Tibial artery (tissue), 4 donors: ENCODE measurements at places on chromosomes 2 and 18.

DNA sequence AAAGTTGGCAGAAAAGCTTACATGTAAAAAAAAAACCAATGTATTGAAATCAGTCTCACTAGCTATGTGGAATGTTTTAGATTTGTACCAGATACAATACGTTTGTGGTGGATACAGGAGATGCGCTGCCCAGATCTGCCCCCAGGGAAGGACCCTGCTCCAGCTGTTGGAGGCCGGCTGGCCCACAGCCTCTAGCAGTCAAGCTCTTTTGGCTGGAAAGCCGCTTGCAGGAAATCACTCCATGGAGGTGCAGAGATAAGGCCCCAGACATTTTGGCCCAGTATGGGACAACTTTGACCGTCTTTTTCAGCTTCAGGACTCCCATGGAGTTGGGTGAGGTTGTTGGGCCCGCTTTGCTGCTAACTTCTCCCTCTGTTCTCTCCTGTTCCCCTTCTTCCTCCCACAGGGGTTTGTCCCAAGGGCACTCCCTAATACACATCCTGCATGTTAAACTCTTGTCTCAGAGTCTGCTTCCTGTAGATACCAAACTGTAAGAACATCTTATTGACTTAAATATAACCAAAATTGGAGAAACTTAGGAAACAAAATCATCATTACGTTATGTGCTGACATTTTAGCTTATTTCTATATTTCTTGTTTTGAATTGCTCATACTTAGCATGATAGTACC is 1.7 kb upstream of the QPCT start:
- no peak for DNase-seq

DNA sequence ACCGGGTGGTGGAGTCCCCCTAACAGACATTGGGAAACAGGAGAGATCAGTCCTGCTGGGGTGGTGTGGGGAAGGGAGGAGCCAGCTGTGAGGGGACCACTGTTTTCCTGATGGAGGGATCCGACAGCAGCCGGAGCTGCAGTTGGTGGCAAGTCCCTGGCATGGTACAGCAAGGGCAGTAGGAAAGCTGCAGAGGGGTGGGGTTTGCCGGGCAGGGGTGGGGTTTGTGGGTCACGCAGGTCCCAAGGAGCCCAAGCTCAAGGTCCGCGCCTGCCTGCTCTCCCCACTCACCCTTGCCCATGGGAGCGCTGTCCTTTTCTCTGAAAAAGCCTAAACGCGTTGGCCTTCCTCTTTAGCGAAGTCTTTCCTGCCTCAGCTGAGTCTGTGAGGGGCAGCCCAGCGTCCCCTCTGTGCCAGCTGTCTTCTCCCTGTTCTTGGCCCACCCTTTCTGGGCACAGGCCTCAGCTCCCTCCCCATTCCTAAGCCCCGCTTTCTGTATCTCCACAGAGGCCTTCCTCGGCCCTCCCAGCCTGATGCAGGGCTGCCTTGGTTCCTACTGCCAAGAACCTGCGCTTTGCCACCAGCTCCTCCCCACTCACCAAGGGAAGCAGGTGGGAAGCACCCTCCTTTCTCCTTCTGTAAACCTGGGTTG is 29.3 kb upstream of the INHBB start:
- DNase-seq, result no peak

DNA sequence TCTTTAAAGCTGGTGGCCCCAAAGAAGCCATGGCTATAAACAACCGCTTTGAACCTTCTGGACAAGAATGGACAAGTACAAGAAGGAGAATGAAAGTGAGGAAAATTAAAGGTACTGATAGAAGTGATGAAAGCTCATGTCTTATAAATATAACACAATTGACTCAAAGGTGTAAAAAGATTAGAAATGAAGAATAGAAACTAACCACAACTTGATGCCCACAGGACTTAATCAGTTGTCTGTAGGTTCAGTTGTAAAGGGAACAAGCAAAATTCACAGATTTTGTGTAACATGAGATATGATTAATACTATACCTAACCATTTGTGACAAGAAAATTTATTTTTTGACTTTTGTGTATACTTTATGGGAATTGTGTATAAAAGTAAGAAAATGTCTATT is 135.7 kb downstream of the NUP35 start:
- DNase-seq, result no peak

DNA sequence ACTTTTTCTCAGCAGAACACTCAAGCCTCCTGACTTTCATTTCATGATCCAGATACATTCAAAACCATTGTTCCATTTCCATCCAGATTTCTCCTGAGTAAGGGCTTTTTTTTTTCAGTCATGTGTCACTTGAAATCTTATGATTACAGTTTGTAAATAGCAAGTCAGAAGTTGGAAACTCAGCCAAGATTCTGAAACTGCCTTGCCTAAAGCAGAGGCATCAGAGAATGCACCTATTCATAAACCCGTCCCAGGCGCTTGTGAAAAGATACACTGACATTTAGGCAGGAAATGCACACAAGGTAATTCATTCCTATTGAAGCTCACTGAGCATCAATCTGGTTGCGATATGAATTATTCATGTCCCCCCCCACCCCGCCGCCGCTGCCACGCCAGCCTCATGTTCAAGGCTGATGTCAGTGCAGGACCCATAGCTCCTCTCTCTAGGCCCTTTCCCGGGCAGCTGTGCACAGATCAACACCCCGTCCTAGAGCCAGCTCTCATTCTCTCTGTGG is 30.4 kb upstream of the MGAT4A start:
- no peak for DNase-seq

- DNase-seq, result no peak
Observed at GRCh38 chr18:47772374-47773248, 157.8 kb downstream of the SMAD2 start.

- peak; percentile 90 for DNase-seq
Observed at GRCh38 chr2:169798718-169799592, at the start of gene SSB. Gene SSB (plus strand): TSS chr2:169798871. CDS start chr2:169800961, 2,090 bp downstream.

GRCh38 chr2:62844311-62845090 is 139.0 kb downstream of the EHBP1 start:
- DNase-seq, result no peak

GRCh38 chr2:29560030-29560429 is 361.4 kb downstream of the ALK start:
- DNase-seq, result no peak

DNA sequence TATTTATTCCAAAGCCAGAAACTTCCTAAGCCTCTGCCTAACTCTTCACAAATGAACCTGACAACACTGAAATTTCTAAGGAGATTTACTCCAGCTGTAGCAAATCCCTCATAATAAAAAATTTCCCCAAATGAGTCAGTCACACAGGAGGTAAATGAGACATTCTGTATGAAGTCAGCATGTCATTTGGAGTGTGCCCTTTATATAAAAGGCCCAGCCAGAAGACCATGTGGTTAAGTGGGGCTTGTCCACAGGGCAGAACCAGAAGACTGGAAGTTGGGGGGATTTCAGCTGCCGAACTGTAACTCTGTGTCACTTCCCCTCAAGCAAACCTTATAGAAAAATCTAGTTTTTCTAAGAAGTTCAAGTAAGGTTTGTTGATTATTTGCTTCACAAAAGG is 30.2 kb downstream of the NRP2 start:
- DNase-seq, result no peak

- DNase-seq, result no peak
Observed at GRCh38 chr18:46152808-46153617, 48.8 kb downstream of the HAUS1 start.

DNA sequence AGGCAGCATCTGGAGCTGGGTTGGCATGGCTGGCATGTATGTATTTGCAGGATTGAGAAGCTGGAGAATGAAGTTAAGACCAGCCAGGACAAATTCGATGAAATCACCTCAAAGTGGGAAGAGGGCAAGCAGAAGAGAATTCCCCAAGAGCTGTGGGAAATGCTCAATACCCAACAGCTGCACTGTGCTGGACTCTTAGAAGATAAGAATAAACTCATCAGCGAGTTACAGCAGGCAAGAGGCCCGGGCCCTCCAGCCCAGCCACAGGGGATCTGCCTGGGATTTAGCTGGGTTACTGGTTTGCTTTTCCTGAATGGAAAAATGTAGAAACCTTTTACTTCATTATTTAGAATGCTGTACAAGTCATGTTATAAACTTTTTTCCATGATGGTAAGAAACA is 22.5 kb downstream of the DRC1 start:
- DNase-seq, result no peak

GRCh38 chr18:2304378-2305175 is 266.7 kb downstream of the METTL4 start:
- DNase-seq, result no peak

GRCh38 chr18:60404486-60405085 is 32.0 kb upstream of the MC4R start:
- DNase-seq, result no peak

GRCh38 chr18:13893418-13893760 is 21.9 kb downstream of the MC2R start:
- DNase-seq, result no peak

DNA sequence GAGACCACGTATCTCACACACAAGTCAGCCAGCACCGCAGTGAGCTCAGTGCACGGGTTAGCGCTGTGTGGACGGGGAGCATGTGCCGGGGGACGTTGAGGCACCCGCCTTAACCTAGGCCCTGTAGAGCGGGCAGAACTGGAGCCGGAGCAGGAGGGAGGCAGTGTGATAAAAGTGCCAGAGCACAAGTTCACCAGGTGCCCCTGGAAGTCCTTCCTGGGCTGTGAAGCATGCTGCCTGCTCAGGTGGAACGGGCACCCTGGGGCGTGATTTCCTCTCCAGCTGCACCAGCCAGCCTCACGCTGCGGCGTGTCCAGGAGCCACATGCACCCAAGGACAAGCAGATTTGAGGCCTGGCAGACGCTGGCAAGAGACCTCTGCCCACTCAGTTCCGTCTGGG is 50.3 kb downstream of the ITGB1BP1 start:
- DNase-seq, result no peak

- DNase-seq, result no peak
Observed at GRCh38 chr2:222959358-222959757, 92.6 kb upstream of the KCNE4 start.

GRCh38 chr2:11835403-11835802 is 89.0 kb downstream of the LPIN1 start:
- DNase-seq, result no peak

- peak; percentile 62 for DNase-seq
Observed at GRCh38 chr2:73110168-73111072, 2.3 kb downstream of the RAB11FIP5 start.

DNA sequence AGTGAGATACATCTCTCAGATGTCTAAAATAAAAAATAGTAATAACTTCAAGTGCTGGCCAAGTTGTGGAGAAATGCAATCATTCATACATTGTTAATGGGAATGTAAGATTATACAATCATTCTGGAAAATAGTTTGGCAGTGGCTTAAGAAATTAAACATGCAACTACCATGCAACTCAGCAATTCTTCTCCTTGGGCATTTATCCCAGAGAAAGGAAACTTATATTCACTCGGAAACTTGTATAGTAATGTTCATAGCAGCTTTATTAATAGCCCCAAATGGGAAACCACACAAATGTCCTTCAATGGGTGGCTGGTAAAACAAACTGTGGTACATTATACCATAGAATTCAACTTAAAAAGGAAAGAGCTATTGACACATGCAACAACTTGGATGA is 274.0 kb upstream of the SPRED2 start:
- no peak for DNase-seq

DNA sequence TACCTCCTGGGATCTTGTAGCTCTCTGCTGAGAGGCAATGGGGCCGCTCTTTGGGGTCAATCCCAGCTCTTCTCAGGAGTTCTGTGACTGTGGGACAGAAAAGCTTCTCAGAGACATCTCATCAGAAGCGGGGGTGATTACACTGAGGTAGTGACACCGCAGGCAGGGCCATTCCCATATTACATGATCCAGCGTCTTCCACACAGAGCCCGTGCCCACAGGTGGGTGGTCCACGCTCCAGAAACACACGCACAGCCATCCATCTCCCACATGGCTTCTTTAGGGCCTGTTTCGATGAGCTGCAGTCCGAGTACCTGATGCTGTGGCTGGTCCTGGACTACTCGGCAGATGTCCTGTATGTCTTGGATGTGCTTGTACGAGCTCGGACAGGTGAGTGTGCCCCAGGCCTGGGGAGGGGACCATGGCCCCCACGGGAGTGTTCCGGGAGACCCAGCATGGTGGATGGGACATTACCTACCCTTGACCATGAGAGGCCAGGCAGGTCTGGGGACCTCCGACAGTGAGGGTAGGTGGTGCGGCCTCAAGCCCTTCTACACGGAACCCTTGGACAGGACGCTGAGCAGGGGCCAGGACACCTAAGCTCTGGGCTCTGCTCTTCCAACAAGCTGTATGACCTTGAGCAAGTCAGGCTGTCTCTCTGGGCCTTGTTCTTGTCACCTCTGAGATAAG is 45.5 kb downstream of the CNGA3 start:
- no peak for DNase-seq

- no peak for DNase-seq
Observed at GRCh38 chr2:213818436-213818835, 534.2 kb downstream of the SPAG16 start.

- DNase-seq, result peak; percentile 79
Observed at GRCh38 chr2:203804070-203804469, 63.5 kb upstream of the CTLA4 start.

DNA sequence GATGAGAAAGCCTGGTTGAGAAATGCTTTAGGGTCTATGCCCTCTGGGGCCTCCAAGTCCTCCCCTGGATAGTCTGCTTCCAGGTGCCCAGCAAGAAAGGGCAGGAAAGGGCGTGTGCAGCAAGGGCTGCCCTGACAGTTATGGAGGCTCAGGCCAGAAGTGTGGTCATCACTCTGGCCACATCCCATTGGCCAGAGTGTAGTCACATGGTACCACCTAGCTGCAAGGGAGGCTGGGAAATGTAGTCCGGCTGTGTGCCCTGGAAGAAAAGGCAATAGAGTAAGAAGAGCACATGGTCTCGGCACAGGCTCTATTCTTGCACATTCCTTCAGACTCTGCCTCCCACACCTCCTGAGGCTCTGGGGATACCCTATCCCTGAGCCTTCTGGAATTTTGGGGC is 35.7 kb downstream of the ODC1 start:
- DNase-seq, result no peak

DNA sequence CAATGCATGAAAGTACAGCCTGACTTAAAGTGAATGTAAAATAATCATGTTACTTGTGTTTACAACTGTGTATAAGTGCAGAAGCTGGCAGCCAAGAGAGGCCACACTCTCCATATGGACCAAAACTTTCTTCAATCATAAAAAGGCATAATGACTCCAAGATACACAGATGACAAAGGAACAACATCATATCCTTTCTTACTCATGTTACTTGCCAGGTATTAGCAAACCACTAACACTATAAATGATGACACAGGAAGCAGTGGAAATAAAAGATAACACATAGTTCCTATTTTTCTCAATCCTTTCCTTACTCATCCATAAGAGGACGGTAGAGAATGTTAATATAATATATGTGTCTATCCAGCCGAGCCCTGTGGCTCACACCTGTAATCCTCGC is 400.0 kb upstream of the CDH2 start:
- DNase-seq, result no peak

GRCh38 chr2:206988884-206989283 is 49.6 kb downstream of the CPO start:
- no peak for DNase-seq

GRCh38 chr2:46356991-46357390 is 59.8 kb downstream of the EPAS1 start:
- no peak for DNase-seq

DNA sequence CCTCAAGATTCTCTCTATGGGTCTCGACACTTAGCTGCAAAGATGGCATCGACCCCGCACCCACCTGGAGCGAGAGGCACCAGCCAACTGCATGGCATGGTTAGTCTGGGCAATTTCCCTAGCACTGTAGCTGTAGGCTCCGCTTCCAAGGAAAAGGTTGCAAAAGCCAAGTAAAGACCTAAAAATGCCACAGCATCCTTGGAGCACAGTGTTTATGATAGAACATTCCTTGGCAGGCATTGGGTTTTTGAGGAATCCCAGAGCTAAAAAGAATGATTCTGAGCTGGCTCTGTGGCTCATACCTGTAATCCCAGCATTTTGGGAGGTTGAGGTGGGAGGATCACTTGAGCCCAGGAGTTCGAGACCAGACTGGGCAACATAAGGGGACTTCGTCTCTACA is 22.9 kb downstream of the QPCT start:
- no peak for DNase-seq
